ENCODE measurements at places on chromosomes 3 and 15.

DNA sequence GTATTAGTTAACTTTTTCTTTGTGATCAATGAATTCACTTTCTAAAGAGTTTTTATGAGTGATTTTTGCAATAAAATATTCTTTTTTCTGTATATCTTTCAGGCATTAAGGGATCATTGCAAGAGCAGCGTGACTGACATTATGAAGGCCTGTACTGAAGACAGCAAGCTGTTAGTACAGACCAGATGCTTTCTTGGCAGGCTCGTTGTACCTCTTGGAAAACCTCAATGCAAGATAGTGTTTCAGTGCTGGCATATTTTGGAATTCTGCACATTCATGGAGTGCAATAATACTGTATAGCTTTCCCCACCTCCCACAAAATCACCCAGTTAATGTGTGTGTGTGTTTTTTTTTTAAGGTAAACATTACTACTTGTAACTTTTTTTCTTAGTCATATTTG is 24.4 kb downstream of the SELENOT start:
- DNase-seq, result no peak

GRCh38 chr3:62884096-62884870 is 9.1 kb upstream of the CADPS start:
- no peak for DNase-seq

DNA sequence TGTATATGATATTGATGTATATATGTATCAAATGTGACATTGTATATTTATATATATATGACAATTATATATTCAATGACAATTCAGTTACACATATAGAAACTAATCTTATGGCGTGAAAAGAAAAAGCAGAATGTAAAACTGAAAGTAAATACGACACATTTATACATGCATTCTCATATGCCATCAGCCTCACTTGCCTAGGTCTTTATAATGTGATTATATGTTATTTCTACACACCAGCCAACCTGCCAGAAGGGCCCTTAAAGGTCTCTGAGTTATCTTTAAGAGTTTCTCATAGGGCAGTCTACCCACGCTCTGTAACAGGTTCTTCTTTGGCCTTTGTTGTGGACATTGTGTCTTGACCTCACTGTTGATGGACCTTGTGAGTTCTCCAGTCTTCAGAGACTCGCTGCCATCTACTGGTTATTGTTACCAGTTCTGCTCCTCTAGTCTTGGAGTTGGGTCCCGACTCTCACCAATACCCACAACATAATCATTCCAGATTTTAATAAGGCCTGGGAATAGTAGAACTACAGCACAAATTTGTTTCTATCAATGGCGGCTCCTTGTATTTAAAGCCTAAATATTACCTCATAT is 371.5 kb upstream of the GOLIM4 start:
- peak; percentile 48 for DNase-seq

- DNase-seq, result no peak
Measured at GRCh38 chr3:38110314-38111050, 26.4 kb downstream of the ACAA1 start.

GRCh38 chr3:179688850-179689249 is 36.0 kb downstream of the USP13 start:
- no peak for DNase-seq

- DNase-seq, result no peak
Measured at GRCh38 chr15:69141833-69142232, 18.6 kb upstream of the GLCE start.

- DNase-seq, result no peak
Measured at GRCh38 chr3:146590521-146590920, 14.6 kb downstream of the PLSCR5 start.

GRCh38 chr3:103662591-103662990 is 1227.8 kb downstream of the ZPLD1 start:
- DNase-seq, result no peak

DNA sequence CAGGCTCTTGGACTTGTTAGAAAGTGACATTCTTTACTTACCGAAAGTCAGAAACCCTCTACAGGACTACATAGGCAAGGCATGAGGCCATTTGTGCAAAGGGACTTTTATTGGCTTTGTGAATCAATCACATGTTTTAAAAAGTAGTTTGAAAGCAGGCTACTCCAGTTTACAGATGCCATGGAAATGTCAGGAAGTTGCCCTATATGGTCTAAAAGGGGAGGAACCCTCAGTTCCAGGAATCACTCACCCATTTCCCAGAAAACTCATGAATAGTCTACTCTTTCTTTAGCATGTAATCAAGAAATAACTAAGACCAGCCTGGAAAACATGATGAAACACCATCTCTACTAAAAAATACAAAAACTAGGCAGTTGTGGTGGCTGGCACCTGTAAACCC is 51.0 kb upstream of the MKRN3 start:
- DNase-seq, result no peak

GRCh38 chr3:18531662-18532061 is 106.5 kb upstream of the SATB1 start:
- no peak for DNase-seq

GRCh38 chr3:53880396-53881345 is 1.3 kb downstream of the ACTR8 start:
- no peak for DNase-seq

DNA sequence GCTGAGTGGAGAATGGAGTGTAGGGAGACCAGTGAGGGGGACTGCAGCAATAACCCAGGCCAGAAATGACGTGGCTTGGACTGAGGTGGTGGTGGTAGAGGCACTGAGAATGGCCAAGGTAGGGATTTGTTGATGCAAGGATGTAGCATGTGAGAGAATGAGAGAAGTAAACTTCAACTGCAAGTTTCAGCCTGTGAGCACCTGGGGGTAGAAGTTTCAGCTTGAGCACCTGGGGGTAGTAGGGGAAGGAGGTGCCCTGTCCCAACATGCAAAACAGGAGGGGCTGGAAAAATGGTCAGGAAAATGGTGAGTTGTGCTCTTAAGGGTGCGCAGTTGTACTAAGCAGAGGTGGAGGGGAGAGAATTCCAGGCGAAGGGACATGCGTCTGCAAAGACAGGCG is 31.0 kb downstream of the IL16 start:
- no peak for DNase-seq

DNA sequence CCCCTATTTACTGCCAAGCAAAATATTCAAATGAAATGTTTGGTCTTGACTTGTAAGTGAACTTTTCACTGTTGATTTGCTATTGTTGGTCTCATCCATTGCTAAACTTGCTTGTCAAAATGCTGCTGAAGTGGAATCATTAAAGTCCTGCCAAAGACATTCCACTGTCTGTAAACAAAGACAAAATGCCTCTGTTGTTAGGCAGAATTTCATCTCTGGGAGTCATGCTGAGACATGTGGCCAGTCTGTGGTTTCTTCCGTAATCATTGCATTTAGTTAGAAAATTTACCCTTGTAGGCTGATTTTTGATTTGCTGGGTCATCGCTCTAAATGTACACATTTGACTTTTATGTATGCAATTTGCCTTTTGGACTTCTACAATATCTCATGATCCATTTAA is 577.7 kb downstream of the MECOM start:
- DNase-seq, result no peak

- DNase-seq, result no peak
Measured at GRCh38 chr3:142926368-142926944, 37.0 kb downstream of the PAQR9 start.

- DNase-seq, result no peak
Measured at GRCh38 chr3:141764465-141764864, 1.3 kb downstream of the GRK7 start.

GRCh38 chr3:97425002-97425401 is 339.6 kb upstream of the ARL6 start:
- DNase-seq, result no peak

DNA sequence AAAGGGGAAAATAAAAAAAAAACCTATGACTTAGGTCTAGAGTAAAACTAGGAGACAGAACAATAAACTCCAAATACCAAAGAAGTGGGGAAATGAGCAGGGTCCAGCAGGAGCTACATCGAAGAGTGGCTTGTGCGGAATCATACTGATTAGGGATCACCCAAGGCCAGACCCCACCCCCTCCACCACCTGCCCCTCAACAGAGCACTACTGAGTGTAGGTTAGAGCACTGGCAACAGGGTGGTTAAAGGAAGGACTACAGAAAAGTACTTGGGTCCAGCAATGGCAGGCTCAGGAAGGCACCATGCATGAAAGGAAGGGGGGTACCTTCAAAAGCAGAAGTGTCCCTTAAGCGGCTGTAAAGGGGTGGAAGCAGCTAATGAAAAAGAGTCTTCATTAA is 96.2 kb downstream of the UBE3A start:
- DNase-seq, result no peak

DNA sequence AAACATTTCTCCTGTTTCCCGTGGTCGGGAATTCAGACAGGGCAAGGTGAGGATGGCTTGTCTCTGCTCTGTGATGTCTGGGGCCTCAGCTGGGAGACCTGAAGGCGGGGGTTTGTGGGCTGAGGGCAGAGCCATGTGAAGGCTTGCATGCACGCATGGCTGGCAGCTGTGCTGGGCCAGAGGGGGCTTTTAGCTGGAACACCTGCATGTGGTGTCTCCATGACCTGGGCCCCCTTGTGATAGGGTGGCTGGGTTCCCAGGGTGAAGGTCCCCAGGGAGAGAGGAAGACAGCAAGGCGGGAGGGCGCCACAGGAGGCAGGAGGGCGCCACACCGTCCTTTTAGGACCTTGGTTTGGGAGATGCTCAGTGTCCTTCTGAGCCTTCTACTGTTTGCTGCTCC is 101.6 kb upstream of the PRR23E start:
- no peak for DNase-seq

- DNase-seq, result no peak
Measured at GRCh38 chr15:89531796-89532537, 35.6 kb upstream of the RHCG start.

- no peak for DNase-seq
Measured at GRCh38 chr3:68186733-68187132, 532.3 kb upstream of the SUCLG2 start.

- DNase-seq, result no peak
Measured at GRCh38 chr15:94256511-94256910, 25.1 kb downstream of the MCTP2 start.

DNA sequence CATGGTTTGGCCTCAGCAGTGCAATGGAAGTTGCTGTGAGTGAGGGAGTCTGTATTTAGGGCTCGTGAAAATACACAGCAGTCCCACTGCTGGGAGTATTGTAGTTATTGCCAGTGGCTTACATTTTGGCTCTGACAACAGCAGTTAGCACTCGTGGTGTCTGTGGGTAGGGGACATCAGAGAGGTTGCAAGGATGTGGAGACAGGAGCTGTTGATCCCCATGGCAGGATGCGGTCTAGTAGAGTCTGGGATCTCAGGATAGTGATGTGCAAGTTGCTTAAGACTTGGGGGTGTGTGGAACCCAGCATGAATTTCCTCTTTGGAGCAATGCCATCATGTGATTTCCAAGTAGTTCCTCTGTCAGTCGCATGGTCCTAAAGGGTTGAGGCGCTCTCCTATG is 59.9 kb downstream of the GALK2 start:
- no peak for DNase-seq

DNA sequence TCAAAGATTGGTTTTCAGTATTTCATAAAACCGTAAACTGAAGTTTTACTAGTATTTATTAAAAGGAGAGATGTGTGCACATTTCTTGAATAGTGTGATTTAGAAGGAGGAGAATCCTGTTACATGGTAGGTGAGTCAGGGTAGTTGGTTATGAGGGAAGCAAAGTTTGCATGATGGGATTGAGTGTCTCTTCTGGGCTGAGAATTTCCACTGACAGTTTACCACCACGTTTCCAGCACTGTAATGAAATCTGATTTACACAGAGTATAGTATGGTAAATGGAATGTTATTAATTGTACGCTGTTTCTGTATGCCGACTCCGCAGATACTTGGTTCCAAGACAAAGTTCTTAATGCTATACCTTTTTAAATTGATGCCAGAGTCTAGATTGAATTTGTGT is 1.6 kb downstream of the NECTIN3 start:
- no peak for DNase-seq

DNA sequence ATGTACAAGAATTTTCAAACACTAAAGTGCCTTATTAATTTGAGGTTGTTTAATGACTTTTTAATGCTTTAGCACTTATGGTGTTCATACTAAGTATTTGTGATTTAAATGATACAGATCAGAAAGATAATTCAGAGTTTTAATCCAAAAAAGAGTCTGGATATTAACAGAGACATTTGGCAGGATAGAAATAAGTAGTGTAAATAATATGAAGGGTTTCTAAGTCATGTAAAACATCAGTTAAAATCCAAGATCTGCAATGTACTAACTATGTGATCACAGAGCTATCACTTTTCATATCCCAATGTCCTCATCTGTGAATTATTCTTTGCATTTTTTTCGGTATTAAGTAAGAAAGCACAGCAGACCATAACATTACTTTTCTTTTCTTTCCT is 62.9 kb downstream of the CD200 start:
- DNase-seq, result no peak

GRCh38 chr3:16506884-16507577 is 6.5 kb downstream of the RFTN1 start:
- peak; percentile 36 for DNase-seq

DNA sequence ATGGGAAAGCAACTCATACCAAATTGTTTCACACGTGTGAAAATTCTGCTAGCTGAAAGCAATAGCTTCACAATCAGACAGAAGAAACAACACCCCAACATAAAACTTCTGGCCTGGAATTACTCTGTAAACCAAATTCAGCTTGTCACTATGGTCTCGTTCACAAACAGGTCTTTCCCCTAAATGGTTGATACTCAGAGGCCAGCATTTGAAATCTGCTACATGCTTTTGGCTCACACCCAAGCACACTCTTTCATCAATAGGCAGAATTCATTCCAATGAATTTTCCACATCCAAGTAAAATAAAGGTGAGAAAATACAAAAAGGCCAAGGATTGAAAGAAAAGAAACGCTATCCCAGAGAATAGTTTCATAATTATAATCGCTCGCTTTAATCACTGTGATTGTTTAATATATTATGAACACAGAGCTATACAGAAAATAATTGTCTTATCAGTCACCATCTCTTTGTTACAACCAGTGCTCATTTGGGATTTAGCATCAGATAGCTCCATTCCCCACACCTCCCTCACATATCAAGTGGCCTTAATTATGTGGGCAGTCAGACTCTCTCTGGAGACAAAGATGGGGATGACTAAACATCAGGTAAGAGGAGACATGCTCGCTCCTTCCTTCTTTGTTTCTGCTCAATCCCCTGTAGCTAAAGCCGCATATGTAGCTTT is 503.8 kb upstream of the ARRDC4 start:
- no peak for DNase-seq

GRCh38 chr15:100931143-100931890 is 12.2 kb downstream of the LRRK1 start:
- no peak for DNase-seq

DNA sequence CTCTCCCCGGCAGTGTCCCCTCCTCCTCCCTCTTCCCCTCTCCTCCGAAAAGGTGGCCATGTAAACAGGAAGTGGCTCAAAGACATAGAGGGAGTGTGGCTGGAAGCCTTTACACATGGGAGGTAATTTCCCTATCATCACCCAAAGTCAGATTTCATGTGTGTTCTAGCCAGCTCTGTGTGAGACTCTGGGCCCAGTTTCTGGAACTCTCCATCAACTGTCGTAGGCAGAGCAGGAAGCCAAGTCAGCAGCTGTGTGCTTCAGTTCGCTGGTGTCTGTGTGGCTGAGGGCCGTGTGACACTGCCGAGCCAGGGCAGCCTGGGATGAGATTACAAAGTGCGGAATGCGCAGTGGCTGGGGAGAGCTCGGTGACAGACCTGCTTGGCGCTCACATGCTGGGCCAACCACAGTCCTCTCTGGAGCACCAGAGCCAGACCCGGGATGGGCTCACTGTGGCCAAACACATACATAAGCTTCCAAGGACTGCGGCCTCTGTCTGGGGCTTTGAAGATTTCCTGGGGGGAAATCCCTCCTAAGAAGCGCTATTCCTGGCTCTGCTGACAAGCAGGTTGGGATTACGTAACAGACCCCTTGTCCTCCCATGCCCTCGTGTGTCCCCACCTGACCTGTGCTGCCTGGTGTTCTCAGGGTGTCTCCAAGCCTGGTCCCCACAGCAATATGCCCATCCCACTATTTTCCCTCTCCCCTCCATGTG is 50.7 kb downstream of the UMPS start:
- DNase-seq, result no peak

Measured in inflammatory macrophage treated with lipopolysaccharide for 4 hours (primary cell).